ENCODE measurements at places on chromosomes 7 and 10.

GRCh38 chr10:10860455-10860976 lies 157.2 kb upstream of the CELF2 start:
- no peak for DNase-seq

- DNase-seq, result no peak
These were observed 282.4 kb downstream of the TNS3 start for GRCh38 chr7:47299496-47299895.

GRCh38 chr10:78209970-78210369 lies 176.3 kb downstream of the RPS24 start:
- DNase-seq, result no peak

GRCh38 chr10:125213541-125214282 lies 53.3 kb upstream of the CTBP2 start:
- DNase-seq, result no peak

GRCh38 chr7:34109936-34110780 lies 204.8 kb downstream of the BMPER start:
- peak; percentile 74 for DNase-seq

DNA sequence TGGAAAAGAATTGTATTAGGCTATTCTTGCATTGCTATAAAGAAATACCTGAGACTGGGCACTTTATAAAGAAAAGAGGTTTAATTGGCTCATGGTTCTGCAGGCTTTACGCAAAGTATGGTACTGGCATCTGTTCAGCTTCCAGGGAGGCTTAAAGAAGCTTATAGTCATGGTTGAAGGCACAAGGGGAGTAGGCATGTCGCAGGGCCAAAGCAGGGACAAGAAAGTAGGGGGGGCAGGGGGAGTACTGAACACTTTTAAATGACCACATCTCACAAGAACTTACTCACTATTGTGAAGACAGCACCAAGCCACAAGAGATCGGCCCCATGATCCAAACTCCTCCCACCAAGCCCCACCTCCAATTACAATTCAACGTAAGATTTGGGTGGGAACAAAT lies 152.5 kb upstream of the PHF14 start:
- no peak for DNase-seq

- DNase-seq, result no peak
These were observed 23.9 kb downstream of the CACUL1 start for GRCh38 chr10:118730756-118731456.

GRCh38 chr7:157009778-157010587 lies 480 bp downstream of the MNX1 start:
- DNase-seq, result no peak

DNA sequence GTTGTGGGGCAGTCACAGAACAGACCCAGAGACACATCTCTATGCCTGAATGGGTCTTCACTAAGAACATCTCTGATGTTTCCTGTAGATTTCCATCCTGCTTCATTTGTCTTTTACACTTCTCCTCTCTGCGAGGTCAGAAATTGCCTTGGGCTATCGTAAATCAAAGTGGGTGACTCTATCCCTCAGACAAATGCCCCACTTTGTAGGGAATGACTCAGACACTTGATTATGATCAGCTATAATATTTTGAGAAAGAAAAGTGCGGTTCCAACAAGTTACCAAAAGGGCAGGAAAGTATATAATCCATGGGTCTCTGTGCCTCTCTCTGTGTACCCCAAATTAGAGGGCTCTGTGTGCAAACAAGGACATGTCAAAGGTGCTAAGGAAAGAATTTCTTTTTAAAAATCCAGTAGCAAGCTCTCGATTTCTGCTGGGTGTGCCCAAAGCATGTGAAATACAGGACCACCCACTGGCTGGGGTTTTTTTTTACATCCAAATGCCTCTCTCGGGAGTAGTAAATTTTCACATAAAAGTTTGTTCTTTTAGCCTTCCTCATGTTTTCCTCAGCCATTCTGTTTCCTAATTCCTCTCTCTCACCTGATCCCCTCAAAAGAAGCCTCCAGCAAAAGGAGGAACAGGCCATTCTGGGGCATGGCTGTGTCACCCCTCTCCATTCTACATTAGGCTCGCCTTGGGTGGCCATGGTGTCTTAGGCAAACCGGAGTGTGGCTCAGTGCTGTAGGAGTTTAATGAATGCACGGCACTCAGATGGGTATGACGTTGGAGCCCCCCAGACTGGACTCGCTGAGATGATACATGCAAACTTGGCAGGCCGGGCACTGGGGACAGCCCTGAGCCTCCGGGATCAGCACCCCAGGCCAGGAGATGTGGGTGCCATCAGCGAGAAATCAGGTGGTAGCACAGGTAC lies 6.3 kb upstream of the OPN4 start:
- no peak for DNase-seq

DNA sequence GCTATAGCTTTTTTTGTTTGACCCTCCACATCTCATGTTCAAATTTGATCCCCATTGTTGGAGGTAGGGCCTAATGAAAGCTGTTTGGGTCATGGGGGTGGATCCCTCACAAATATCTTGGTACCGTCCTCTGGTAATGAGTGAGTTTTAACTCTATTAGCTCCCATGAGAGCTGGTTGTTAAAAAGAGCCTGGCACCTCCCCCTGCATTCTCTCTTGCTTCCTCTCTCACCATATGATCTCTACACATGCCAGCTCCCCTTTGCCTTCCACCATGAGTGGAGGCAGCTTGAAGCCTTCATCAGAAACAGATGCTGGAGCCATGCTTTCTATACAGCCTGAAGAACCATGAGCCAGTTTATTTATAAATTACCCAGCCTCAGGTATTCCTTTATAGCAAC lies 43.0 kb upstream of the IMMP2L start:
- no peak for DNase-seq

- no peak for DNase-seq
These were observed 3.8 kb downstream of the LCOR start for GRCh38 chr10:96835899-96836298.

- no peak for DNase-seq
These were observed 70.1 kb downstream of the MCU start for GRCh38 chr10:72762042-72762441.

GRCh38 chr7:49635800-49636199 lies 137.6 kb upstream of the VWC2 start:
- DNase-seq, result no peak

DNA sequence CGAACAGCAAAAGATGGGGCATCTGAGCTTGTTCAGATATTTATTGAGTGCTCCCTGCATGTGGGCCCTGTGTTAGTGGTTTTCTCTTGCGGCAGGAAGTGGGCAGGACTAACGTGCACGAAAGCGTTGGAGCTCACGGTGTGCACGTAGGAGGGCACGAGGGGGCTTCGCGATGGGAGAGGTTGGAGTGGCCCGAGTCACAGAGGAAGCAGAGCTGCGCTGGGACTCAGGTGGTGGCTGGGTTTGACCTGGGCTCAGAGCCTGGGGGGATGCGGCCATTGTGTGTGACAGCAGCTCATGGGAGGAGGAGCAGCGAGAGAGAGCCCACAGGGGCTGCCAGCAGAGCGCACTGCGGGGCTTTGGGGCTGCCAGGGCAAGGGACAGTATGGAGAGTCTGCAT lies 7.7 kb downstream of the ZSCAN25 start:
- no peak for DNase-seq

- no peak for DNase-seq
These were observed 90.7 kb downstream of the MKI67 start for GRCh38 chr10:128035557-128035973.

- no peak for DNase-seq
These were observed 196.4 kb downstream of the ANKRD7 start for GRCh38 chr7:118420888-118421287.
